ENCODE measurements at places on chromosomes 1 and 21.

DNA sequence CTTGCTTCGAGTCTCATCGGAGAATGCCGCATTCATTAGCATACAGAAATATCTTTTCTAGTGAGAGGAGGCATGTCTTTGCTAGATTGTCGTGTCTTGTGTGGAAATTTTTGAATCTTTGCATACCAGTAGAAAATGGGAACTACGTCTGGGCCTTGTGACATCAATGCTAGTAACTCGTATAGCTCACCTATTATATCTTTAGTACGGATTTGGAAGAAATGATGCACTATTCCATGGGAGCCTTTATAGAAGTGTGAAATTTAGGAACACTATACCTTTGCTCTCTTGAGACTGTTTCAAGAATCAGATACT lies 835 bp downstream of the UHMK1 start:
- peak; percentile 4 for DNase-seq

DNA sequence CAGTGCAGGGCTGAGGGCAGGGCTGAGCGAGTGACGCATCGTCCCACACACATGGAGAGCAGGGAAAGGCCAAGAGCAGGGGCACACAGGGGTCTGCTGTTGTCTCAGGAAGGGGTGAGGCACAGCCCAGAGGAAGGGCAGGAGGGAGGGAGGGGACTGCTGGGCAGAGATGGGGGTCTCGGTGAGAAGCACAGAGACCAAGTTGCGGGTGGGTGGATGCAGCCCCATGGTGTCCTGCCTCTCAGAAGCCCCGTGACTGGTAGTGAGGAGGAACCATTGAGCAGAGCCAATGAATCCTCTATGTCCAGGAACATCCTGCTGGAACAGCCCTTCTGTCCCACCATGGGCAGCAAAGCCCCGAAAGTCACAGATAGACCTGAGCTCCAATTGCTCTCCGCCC lies 17.8 kb downstream of the C1orf198 start:
- DNase-seq, result no peak

- peak; percentile 56 for DNase-seq
These were observed 4.5 kb upstream of the SDC3 start for GRCh38 chr1:30912913-30913652.

- DNase-seq, result no peak
These were observed 649 bp downstream of the PTPN7 start for GRCh38 chr1:202159534-202160371.

DNA sequence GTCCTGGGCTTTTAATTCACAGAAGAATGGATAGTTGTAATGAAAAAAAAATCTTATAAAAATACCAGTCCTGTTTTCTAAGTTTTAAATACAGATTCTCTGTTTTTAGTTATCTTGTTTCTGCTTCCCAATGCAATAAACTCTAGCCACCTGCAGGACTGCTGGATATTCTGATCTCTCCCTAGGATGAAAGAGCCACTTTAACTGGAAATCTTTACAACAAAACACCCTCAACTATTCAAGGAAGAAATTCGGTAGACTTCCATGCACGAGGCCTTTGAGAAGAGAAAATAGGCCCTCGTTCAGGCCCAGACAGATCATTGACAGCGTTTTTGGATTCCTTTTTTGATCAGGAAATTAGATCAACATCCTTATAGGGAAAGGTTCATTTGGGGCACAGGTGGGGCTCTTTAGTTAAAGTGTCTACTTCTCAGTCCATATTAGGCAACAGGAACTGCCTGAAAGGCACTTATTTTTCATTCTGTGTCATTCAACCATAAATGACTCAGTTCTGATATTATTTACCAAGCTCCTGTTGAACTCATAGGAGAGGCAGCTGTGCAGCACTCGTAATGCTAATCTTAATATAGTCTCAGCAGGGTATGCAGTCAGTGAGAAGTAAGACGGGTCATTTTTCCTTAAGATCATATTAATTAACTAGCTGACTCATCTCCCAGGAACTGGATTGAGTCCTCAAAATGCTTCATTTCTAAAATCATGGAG lies 71.1 kb upstream of the ERRFI1 start:
- peak; percentile 83 for DNase-seq

DNA sequence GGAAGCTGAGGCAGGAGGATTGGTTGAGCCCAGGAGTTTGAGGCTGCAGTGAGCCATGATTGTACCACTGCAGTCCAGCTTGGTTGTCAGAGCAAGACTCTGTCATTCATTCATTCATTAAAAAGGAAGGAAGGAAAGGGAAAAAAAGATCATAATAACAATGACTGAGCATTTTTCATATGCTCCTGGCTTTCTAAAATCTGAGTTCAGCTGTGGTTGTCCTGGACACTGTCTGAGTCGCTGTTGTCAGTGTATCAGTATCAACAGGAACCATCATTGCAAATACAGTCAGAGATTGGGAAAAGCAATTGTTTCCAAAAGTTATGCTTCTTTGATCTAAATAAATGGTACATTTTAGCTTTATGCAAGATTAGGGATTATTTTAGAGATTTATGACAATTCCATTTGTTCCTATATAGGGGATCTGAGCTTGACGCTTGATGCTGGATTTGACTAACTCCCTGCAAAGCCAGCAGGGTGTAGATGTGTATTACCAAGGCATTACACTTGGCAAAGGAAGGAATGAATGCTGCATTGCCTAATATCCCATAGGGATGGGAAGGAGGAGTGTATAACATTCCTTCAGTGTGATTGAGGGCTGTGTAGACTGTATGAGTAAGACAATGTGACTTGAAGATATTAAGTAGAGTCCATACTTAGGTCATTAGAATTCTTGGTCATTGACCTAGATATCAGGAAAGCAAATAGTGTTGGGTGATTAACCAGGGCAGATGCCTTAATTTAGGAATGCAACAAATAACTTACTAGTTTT lies 100.2 kb downstream of the DISP1 start:
- DNase-seq, result peak; percentile 77

- DNase-seq, result peak; percentile 34
These were observed 5.2 kb downstream of the BCAR3 start for GRCh38 chr1:93676427-93676826.

DNA sequence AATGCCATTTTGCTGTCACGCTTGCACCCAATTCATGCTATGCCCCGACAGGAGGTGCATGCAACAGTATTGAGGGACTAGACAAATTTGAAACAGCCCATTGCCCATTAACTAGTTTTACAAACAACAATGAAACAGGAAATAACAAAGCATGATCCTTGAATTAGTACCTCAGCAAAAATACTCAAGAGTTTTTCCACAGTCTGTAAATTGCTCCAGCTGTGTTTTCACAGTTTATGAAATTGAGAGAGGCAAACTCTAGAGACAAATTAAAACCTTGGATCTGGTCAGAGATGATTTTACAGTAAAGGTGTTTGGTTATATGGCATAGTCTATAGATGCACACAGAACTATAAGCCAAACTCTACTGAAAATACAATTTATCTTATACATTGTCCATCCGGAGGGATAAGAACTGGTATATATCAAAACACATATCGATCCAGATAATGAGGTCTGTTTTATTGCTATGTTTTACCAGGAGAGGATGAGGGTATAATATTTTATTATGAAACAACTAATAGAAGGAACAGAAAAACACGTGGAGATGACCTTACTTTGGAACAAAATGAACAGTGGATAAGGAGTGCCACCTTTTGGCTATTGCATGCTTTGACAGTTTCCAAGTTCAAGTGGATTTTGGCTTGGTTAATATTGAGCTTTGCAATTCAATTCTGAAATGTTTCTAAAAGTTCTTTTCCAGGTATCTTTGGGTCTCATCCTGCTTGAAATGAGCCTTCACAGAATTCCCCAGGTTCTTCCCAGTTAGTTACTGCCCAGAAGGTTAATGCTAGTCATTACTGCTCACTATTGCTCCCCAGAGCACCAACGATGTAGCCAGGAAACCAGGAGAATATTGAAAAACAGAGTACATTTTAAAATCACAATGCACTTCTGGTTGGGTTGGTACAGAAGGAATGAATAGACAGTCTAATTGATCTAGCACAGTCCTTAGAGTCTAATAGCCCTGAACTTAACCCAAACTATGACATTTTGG lies 45.7 kb downstream of the ZC3H11B start:
- peak; percentile 42 for DNase-seq

DNA sequence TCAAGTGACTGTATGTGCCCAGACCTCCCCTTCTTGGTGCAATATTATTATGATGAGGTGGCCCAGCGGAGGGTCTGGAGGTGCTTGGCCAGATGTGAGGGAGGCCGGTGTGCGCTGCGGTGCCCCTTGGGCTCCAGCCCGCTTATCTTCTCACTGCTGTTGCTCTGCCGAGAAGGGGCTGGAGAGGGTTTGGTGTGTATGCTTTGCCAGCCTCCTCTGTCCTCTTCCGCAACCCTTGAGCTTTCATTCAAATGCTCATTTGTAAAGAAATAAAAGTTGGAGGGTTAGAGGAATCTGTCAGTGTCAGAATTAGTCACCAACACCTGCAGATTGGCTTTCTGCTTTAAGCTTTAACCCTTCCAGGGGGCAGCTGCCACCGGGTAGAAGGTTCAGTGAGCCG lies 19.7 kb downstream of the RNF220 start:
- no peak for DNase-seq

DNA sequence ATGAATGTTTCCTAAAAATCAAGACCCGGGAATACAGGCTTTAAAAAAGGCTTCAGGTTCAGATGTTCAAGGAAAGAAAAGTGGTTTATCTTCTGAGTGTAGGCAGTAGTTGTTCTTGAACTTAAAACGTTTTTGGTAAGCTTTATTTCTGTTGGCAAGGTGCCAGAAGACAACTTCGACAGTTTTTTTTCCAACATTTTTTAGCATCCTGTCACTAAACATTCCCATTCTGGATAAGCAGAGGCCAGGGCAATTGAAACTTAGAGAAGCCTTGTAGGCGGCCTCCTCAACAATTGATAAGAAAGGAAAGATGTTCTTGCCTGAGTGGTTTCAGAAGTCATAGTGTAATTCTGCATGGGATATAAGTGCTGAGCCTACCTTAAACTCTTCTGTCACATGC lies 66.7 kb downstream of the PATJ start:
- peak; percentile 15 for DNase-seq

GRCh38 chr1:207362962-207363860 lies 41.7 kb downstream of the CD55 start:
- DNase-seq, result no peak

DNA sequence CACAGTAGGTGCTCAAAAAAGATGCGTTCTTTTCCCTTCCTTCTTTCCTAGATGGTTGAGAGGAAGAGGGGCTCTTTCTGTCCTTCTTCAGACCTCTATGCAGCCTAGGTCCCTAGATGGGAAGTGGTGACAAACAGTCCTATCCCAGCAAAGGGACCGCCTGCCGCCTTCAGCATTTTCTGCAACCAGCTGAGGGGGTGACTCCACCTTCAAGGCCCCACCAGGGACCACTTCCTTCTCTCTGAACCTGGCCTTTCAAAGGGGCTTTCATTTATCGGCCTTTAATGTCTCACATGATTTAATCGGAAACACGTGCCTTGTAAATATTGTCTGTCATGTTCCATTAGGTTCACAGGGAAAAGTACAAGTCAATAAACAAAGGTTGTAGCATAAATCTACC lies 32.6 kb downstream of the GLIS1 start:
- DNase-seq, result no peak

- DNase-seq, result peak; percentile 21
These were observed 63.2 kb upstream of the EFHD2 start for GRCh38 chr1:15346346-15347030.

DNA sequence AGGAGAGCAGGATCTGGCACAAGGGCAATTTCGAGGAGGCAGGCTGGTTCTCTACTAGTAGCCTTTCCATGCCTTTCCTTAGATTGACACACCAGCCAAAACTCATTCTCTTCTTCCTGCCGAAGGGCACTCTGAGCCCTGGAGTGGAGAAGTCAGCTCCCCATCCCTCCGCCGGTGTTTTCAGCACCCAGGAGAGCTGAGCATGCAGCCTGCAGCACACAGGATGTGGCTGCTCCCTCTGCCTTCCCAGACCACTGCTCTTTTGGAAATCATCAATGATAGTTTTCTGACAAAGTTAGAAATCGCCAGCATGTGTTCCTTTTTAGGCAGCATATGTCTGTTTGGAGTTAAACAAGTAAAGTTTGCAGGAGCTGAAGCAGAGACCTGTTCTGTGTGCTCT lies 11.7 kb downstream of the RNU5D-1 start:
- no peak for DNase-seq

DNA sequence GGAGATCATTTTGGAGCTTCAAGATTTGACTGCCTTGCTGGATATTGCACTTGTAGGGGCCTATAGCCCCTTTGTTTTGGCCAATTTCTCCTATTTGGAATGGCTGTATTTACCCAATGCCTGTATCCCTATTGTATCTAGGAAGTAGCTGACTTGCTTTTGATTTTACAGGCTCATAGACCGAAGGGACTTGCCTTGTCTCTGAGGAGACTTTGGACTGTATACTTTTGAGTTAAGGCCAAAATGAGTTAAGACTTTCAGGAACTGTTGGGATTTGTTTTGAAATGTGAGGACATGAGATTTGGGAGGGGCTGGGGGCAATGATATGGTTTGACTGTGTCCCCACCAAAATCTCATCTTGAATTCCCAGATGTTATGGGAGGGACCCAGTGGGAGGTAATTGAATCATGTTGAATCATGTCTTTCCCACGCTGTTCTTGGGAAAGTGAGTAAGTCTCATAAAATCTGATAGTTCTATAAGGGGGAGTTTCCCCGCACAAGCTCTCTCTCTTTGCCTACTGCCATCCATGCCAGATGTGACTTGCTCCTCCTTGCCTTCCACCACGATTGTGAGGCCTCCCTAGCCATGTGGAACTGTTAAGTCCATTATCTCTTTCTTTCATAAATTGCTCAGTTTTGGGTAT lies 276.1 kb downstream of the LMX1A start:
- DNase-seq, result peak; percentile 17

GRCh38 chr21:36323032-36323431 lies 3.0 kb downstream of the MORC3 start:
- DNase-seq, result no peak

DNA sequence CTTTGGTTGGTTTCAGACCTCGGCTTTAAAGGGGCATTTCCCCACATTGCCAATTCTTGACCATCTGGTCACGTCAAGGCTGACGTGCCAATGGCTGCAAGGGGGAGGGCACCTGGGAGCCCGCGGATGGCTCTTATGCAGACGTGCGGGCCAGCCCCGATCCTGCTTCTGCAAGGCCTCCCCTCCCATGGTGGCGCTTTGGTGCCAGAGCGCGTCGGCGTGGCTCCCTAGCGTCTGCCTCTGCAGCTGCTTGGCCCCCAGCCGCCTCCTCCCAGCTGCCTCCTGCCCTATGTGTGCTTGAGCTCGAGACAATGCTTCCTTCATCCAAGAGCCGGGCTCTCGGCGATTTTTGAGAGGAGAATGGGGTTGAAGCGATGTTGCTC lies 29.1 kb downstream of the SKI start:
- peak; percentile 42 for DNase-seq

DNA sequence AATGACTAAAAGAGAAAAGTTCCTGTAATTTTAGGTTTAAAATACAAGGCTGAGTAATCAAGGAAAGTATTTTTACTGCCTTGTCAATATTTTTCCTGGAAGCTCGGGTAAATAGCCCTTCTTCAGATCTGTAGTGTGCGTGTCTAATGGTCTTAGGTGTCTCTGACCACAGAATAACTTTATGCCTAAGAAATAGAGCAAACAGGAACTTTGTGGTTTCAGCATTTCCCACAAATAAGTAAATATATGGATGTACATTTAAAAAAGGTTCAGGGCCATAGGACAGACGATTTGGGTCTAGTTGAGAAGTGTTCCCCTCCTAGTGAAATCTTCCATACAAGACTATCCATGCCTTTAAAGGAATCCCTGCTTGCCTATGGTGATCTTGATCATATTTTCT lies 107.0 kb downstream of the ZC3H11B start:
- DNase-seq, result no peak

Data from AG10803 (cell line).